Memory B cell (primary cell): ENCODE measurements at places on chromosomes 11 and 22.

DNA sequence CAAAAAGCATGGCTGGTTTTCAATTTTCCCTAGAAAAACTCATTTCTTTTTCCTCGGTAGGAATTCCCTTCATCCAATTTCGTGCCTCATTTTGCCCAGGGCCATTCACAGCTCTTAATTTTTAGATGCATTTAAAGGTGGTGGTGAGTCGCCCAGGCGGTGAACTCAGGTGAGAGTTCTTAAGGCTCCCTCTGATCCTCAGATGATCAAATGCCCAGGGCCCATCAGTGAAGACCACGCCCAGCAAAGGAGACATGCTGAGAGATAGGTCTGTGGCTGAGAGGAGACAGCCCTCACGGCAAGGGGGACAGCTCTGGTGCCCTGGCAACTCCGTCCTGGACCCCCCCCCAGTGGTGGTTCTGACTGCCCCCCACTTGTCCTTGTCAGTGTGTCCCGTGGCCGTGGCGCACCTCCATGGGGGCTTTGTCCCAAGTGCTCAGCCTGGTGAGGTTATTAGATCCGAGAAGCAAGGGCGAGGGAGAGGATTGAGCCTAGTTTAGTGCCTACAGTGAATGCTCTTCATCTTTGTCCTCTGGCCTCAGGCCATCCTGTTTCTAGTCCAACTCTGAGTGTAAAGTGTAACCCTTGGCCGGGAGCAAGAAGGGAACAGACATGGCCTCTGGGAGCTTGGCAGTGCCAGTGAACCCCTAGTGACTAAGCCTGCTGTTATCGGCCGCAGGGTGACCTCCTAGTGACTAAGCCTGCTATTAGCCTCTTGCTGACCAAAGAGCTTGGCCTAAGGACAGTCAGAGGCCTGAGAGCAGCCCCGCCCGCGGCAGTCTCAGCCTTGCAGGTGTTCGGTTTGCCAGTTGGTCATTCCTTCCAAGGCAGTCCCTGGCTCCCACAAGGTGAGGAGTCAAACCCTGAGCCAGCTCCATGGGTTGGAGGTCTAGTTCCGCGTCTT is 83.5 kb downstream of the CTTN start:
- no peaks in the 10 kb centered on the region for H3K36me3 ChIP-seq
- no peaks in the 10 kb centered on the region for H3K27me3 ChIP-seq
- no peak overlapping the region for H3K27ac ChIP-seq
- H3K4me1 ChIP-seq, result no peaks in the 10 kb centered on the region

- H3K27me3 ChIP-seq, result peaks cover 7% of the 10 kb centered on the region
- no peak for DNase-seq
- peaks cover 24% of the 10 kb centered on the region for H3K4me1 ChIP-seq
- H3K36me3 ChIP-seq, result peaks cover 8% of the 10 kb centered on the region
Measured at GRCh38 chr11:288478-289397, at the start of gene PGGHG. PGGHG (plus strand) TSS chr11:289126; CDS start chr11:289817, 691 bp downstream.

- no peak for DNase-seq
- no peaks in the 10 kb centered on the region for H3K27me3 ChIP-seq
- H3K4me1 ChIP-seq, result peaks cover 24% of the 10 kb centered on the region
- peak overlapping the region; percentile 24 for H3K4me3 ChIP-seq
- H3K27ac ChIP-seq, result no peak overlapping the region
- peaks cover 16% of the 10 kb centered on the region for H3K36me3 ChIP-seq
Measured at GRCh38 chr11:111764621-111765020, 1.6 kb downstream of the PPP2R1B start.

- H3K36me3 ChIP-seq, result no peaks in the 10 kb centered on the region
- H3K4me3 ChIP-seq, result no peak overlapping the region
- peaks cover 25% of the 10 kb centered on the region for H3K27me3 ChIP-seq
- DNase-seq, result no peak
- peaks cover 18% of the 10 kb centered on the region for H3K4me1 ChIP-seq
- no peak overlapping the region for H3K27ac ChIP-seq
Measured at GRCh38 chr22:29482253-29482652, 2.2 kb downstream of the NEFH start.

DNA sequence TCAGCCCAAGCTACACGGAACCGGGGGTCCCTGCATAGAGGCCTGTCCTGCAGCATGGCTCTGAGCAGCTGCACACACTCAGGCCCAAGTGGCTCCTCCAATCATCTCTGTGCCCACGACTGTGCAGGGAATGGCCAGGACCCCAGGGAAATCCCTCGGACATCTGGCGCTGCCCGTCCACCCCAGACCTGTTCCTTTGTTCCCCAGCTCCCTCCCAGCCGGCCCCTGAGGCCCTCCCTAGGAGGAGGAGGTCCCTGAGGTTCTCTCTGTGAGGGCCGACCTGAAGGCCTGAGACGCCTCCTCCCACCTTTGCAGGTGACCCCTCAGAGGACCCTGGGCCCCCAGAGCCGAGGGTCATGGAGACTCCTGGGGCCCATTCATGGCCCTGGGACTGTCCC is 1.1 kb downstream of the MLC1 start:
- H3K27me3 ChIP-seq, result peaks cover 27% of the 10 kb centered on the region
- H3K27ac ChIP-seq, result no peak overlapping the region
- no peak overlapping the region for H3K4me3 ChIP-seq
- DNase-seq, result no peak
- H3K36me3 ChIP-seq, result peaks cover 6% of the 10 kb centered on the region

GRCh38 chr11:19453651-19454257 is 213.0 kb upstream of the E2F8 start:
- no peaks in the 10 kb centered on the region for H3K27me3 ChIP-seq
- H3K4me3 ChIP-seq, result no peak overlapping the region
- H3K36me3 ChIP-seq, result no peaks in the 10 kb centered on the region
- peaks cover 4% of the 10 kb centered on the region for H3K4me1 ChIP-seq

- no peak for DNase-seq
- no peaks in the 10 kb centered on the region for H3K27me3 ChIP-seq
- H3K4me3 ChIP-seq, result no peak overlapping the region
- H3K4me1 ChIP-seq, result peaks cover 10% of the 10 kb centered on the region
- no peak overlapping the region for H3K27ac ChIP-seq
- no peaks in the 10 kb centered on the region for H3K36me3 ChIP-seq
Measured at GRCh38 chr11:115706626-115707135, 202.5 kb upstream of the CADM1 start.

GRCh38 chr11:88050247-88050646 is 125.0 kb downstream of the RAB38 start:
- no peaks in the 10 kb centered on the region for H3K36me3 ChIP-seq
- no peaks in the 10 kb centered on the region for H3K4me1 ChIP-seq
- H3K4me3 ChIP-seq, result no peak overlapping the region
- no peaks in the 10 kb centered on the region for H3K27me3 ChIP-seq
- DNase-seq, result no peak

DNA sequence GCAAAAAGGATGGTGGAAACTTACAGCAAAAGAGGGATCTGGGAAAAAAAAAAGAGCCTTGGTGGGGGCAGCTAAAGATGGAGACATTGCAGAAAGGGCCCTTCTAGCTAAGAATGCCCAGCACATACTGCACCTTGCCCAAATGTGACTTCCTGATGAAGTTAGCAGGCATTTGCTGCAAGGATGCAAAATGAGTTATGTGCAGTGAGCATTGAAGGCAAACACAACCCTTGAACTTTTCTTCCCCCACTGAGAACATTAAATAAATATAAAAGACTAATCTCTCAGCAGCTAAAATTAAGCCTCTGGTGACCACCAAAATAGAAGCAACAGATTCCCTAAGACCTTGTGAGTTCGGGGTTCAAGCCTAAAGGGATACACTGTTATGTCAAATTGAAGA is 129.9 kb downstream of the ARL14EP start:
- no peak for DNase-seq
- peaks cover 11% of the 10 kb centered on the region for H3K27me3 ChIP-seq
- H3K36me3 ChIP-seq, result no peaks in the 10 kb centered on the region

- H3K4me3 ChIP-seq, result no peak overlapping the region
- H3K27ac ChIP-seq, result no peak overlapping the region
- no peaks in the 10 kb centered on the region for H3K27me3 ChIP-seq
Measured at GRCh38 chr11:28168718-28169117, 60.5 kb downstream of the METTL15 start.

GRCh38 chr11:18016789-18017188 is 3.9 kb upstream of the SERGEF start:
- peaks cover 14% of the 10 kb centered on the region for H3K4me1 ChIP-seq
- H3K27ac ChIP-seq, result no peak overlapping the region
- H3K4me3 ChIP-seq, result no peak overlapping the region
- DNase-seq, result no peak

- H3K36me3 ChIP-seq, result no peaks in the 10 kb centered on the region
- no peak overlapping the region for H3K4me3 ChIP-seq
- peaks cover 18% of the 10 kb centered on the region for H3K27me3 ChIP-seq
- H3K27ac ChIP-seq, result no peak overlapping the region
Measured at GRCh38 chr11:113137713-113138529, 176.5 kb upstream of the TTC12 start.

- peaks cover 3% of the 10 kb centered on the region for H3K36me3 ChIP-seq
- peaks cover 31% of the 10 kb centered on the region for H3K4me1 ChIP-seq
- DNase-seq, result no peak
Measured at GRCh38 chr11:77819921-77820564, 479 bp downstream of the RSF1 start.

DNA sequence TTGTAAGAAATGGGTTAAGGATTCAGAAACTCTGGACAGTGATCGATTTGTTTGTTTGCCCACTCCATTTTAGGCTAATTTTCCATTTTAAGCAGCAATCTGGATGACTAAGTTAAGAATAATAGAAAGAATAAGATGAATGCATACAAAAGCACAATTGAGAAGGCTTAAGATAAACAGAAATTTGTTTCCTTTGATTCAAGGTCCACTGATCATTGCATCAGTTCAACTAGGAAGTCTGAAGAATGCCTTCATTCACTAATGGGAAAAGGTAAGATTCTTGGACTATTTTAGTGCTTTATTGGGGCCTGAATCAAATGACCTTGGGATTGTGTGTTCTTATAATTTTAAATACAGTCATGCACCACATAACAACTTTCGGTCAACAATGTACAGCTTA is 140.8 kb downstream of the CADM1 start:
- H3K27ac ChIP-seq, result no peak overlapping the region
- H3K4me1 ChIP-seq, result no peaks in the 10 kb centered on the region
- H3K4me3 ChIP-seq, result no peak overlapping the region
- DNase-seq, result no peak

DNA sequence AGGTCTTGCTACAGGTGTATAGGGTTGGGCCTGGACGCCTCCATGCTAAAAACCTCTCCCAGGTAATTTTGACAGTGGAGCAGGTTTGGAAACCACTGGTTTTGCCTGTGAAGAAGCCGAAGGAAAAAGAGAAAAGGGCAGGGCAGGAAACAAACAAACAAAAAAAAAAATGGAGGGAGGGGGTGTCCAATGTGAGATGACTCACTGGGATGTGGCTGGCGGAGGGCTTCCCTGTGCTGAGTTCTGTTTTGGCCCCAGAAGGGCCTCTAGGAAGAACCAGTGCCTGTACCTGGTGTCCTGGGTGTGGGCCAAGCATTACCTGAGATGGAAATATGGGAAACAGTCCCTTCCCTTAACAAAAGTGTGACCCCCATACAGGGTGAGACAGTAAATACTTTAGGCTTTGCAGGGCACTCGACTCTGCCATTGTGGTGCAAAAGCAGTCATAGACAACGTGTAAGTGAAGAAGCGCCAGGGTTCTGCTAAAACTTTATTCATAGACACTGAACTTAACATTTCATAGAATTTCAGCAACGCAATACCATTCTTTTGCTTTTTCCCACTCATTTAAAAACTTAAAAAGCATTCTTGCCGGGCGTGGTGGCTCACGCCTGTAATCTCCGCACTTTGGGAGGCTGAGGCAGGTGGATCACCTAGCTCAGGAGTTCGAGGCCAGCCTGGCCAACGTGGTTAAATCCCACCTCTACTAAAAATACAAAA is 9.5 kb upstream of the DGKZ start:
- H3K27ac ChIP-seq, result no peak overlapping the region
- H3K36me3 ChIP-seq, result no peaks in the 10 kb centered on the region
- peaks cover 2% of the 10 kb centered on the region for H3K4me1 ChIP-seq
- no peak overlapping the region for H3K4me3 ChIP-seq

- H3K4me1 ChIP-seq, result peaks cover 49% of the 10 kb centered on the region
- DNase-seq, result no peak
- peaks cover 17% of the 10 kb centered on the region for H3K36me3 ChIP-seq
- H3K4me3 ChIP-seq, result no peak overlapping the region
Measured at GRCh38 chr11:83069441-83070043, 2.2 kb downstream of the RAB30 start.

- H3K4me1 ChIP-seq, result no peaks in the 10 kb centered on the region
- no peak for DNase-seq
- no peak overlapping the region for H3K4me3 ChIP-seq
Measured at GRCh38 chr22:45922256-45922655, 54.7 kb downstream of the WNT7B start.

DNA sequence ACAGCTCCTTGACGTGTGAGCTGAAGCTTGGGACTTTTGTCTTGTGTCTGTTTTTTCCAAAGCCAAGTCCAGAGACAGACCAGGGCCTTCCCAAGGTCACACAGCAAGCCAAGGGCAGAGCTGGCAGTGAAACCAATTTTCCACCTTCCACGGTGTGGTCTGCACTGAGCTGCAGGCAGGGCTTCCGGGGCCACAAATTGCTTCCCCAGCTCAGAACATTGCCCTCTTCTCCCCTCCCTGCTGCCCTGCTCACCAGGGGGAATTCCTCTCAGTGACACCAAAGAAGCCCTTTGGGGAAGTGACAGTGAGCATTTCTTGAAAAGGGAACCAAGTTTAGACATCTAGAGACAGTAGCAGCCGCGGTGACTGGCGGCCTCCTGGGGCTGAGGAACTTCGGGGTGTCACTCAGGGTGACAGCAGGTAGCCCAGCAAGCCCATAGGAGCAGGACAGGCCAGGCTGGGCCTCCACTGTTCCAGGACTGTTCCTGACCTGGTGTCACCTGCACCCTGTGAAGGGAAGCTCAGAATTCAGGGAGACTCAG is 9.2 kb downstream of the FXYD2 start:
- peaks cover 38% of the 10 kb centered on the region for H3K4me1 ChIP-seq
- H3K27ac ChIP-seq, result peak overlapping the region; percentile 95
- H3K36me3 ChIP-seq, result no peaks in the 10 kb centered on the region
- peaks cover 2% of the 10 kb centered on the region for H3K27me3 ChIP-seq
- peak overlapping the region; percentile 74 for H3K4me3 ChIP-seq
- DNase-seq, result peak; percentile 75

DNA sequence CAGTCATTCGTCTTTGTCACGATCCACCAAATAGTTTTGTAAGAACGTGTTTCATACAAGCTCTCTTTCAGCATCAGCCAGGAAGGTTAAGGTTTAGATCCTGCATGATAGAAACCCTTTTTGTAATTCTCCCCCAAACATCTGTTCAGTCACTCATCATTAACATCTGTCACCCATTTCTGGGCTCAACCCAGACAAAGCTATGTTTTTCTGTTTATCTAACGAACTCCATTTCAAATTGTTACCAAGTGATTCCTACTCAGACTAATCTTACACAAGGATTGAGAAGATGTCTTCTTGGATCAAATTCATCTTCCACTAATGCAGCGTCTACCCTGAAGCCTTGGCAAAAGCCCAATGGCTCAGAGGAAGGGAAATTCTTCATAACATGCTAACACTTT is 58.8 kb downstream of the FZD4 start:
- peaks cover 3% of the 10 kb centered on the region for H3K27me3 ChIP-seq
- no peaks in the 10 kb centered on the region for H3K4me1 ChIP-seq
- H3K4me3 ChIP-seq, result no peak overlapping the region
- H3K36me3 ChIP-seq, result no peaks in the 10 kb centered on the region
- H3K27ac ChIP-seq, result no peak overlapping the region

DNA sequence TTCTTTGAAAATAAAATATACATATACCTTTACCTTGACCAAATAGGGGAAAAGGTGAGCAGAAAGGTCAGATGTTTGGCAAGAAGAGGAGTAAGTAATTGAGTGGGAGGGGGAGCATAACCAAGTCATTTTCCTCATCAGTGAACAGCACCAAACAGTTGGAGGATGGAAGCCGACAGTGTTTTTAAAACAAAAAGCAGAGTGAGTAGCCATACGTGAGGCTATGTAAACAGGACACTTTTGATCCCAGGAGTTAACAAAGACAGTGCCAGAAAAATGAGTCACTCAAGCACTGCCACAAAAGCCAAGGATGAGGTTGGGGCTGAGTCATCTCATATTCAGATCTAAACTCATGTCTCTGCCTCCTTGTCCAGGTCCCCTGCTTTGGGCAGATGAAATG is 734.7 kb downstream of the KCNA4 start:
- no peaks in the 10 kb centered on the region for H3K4me1 ChIP-seq
- no peak overlapping the region for H3K4me3 ChIP-seq
- no peaks in the 10 kb centered on the region for H3K27me3 ChIP-seq
- DNase-seq, result no peak
